Activated CD8-positive, alpha-beta memory T cell treated with anti-CD3 and anti-CD28 coated beads, Interleukin-2, amount 50 U/mL, for 48 hours (primary cell): ENCODE measurements at places on chromosomes 4 and X.

GRCh38 chr4:8195841-8196458, 3.1 kb upstream of the SH3TC1 start:
- DNase-seq, result no peak

DNA sequence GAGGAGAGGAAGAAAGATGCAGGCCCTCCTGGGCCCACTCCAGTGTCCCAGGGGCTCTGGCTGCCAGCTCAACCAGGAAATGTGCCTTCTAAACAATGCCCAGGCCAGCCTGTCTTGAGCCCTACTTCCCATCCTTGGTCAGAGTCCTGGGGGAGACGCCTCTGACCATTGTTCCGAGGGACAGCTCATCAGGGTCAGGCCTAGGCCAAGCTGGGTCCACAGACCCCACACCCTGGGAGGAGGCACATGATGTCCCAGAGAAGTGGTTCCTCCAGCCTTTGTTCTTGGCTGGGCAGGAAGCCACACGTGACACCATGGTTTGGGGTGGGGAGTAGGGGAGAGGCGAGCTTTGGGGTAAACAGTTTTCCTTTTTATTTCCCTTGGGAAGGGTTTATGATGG, 102.5 kb downstream of the EFNB1 start:
- DNase-seq, result no peak

GRCh38 chr4:71545168-71545567, 206.3 kb downstream of the SLC4A4 start:
- DNase-seq, result no peak

DNA sequence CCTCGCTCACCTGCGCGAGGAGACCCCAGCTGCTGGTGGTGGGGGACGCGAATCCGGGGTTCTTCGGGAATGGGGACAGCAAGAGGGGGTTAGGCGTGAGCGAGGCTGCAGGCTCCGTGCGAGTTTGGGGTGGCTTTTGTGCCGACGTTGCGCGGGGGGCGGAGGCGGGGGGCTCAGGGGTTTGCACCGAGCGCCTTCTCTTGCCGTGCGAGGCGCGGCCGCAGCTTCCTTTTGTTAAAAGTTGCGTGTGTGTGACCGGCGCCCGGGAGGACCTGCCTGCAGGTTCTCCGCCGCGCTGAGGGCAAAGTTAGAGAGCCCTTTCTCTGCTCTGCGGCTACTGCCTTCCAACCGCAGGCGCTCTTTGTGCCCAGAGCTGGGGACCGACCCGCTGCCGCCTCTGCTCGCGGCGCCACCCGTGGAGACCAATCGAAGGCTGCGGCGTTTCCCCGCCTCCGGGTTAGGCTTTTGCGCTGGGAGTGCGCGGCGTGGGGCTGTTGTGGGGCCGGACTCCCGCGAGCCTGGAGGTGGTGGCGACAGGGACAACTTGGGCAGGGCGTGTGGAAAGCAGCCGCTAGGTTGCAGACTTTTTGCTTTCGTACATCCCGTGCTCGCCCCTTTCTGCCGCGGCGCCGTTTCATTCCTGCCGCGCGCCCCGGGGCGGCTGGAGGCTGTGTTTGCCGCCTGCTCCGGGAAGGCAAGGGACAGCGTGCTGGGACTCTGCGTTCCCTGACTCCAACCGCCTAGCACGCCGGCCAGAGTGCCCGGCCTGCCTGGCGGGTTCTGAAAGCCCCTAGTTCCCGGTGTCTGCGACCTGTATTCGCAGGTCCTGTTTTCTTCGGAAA, 716 bp downstream of the KIT start:
- DNase-seq, result peak; percentile 68

- no peak for DNase-seq
Observed at GRCh38 chr4:13821522-13821921, 194.0 kb upstream of the BOD1L1 start.

DNA sequence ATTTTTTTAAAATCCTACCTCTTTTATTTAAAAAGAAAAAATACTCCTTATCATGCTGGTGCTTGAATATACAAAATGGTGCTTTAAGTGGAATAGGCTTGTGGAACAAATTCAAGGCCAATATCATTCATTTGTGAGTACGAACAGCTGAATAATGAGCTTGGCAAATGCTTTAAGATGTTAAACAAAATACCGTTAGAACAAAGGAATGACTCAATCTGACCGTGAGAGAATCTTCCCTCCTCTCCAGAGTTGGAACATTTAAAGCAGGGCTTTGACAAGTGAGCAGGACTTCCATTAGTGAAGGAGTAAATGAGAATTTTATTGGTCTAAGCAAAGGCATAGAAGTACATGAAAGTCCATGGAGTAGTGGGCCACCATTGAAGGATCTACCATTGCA, 74.5 kb downstream of the DCLK2 start:
- no peak for DNase-seq

DNA sequence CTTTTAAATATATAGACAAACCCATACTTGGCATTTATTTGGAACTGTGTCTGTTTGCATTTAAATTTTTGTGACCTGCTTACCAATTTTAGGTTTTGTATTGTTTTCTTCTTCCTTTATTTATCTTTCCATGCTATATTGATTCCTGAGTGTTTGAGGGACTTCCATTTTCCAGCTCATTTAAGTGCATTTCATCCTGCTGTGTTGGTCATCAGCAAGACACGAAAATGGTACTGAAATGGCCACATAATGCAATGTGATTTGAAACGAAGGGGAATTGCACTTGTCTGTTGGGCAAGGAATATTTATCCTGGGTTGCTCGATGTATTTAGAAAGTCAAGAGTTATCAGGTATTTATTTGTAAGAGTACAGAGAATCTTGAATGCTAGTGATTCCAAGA, 524.3 kb upstream of the MAGEB2 start:
- DNase-seq, result no peak

GRCh38 chrX:39996536-39996935, 101.2 kb downstream of the BCOR start:
- no peak for DNase-seq

GRCh38 chr4:12644261-12644660, 839.9 kb downstream of the RAB28 start:
- no peak for DNase-seq

GRCh38 chr4:165006456-165006855, 25.3 kb upstream of the TRIM60 start:
- no peak for DNase-seq

GRCh38 chr4:6017030-6017429, 1.2 kb downstream of the C4orf50 start:
- DNase-seq, result no peak

- no peak for DNase-seq
Observed at GRCh38 chr4:8308144-8308543, 38.6 kb downstream of the HTRA3 start.

- no peak for DNase-seq
Observed at GRCh38 chrX:17758382-17758781, 21.1 kb downstream of the SCML1 start.

DNA sequence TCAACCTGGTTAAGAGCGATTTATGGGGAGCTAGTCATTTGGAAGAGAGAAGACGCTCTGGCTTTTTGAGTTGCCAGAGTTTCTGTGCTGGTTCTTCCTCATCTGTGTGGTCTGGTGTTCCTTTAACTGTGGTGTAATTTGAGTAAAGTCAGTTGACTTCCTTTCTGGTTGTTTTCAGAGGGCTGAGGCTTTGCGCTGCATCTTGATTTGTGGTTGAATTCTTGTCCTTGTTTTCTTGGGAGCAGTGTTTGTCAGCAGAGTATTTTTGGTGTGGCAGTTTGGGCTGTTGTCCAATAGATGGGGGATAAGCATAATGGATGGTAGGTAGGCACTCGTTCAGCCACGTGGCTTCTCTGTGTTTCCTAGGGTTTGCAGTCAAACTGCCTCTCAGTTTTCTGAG, 2143.2 kb upstream of the TENM3 start:
- DNase-seq, result no peak

GRCh38 chr4:23279377-23279986, 586.7 kb downstream of the GBA3 start:
- DNase-seq, result no peak

DNA sequence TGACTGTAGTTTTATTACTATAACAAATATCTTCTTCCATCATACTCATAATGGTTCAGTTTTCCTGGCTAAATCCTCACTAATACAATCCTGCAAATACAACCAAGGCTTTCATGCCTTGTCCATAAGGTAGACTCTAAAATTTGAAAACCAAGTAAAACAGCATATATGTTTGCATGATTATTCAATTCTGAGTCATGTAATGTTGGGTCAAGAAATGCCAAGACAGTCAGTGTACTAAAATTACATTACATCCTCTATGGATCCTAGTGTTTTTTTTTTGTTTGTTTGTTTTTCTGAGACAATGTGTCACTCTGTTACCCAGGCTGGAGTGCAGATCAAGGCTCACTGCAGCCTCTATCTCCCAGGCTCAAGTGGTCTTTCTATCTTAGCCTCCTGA, 38.6 kb upstream of the TEX13D start:
- DNase-seq, result no peak

- DNase-seq, result no peak
Observed at GRCh38 chr4:877502-877901, 51.6 kb upstream of the CPLX1 start.

GRCh38 chrX:137969191-137969590, 403.3 kb downstream of the ZIC3 start:
- DNase-seq, result no peak

- no peak for DNase-seq
Observed at GRCh38 chr4:154534296-154534695, 15.9 kb downstream of the PLRG1 start.

GRCh38 chrX:112571388-112571787, 108.3 kb downstream of the LHFPL1 start:
- no peak for DNase-seq

GRCh38 chr4:106671716-106672115, 303.1 kb upstream of the GIMD1 start:
- DNase-seq, result no peak

GRCh38 chrX:17007134-17007768, 60.8 kb downstream of the REPS2 start:
- DNase-seq, result no peak

DNA sequence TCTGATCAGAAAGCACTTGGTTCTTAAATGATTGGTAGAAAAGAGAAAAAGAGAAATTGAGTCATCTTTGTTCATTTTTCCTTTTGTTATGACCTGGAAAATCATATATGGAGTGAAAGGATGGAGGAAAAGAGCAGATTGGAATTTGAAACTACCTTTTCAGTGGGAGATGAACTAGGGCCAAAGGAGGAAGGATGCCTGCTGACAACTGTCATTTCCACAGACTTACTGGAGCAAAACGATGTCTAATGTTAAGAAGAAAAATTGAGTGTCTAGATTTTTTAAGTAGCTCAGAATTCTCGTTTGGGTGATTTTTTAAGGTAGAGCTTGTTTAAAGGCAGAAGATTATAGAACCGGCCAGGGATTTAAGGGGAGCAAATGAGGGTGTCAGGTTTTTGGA, 144.6 kb upstream of the KCNIP4 start:
- DNase-seq, result no peak

- peak; percentile 97 for DNase-seq
Observed at GRCh38 chr4:1746265-1746691, 25.0 kb downstream of the TACC3 start.

- DNase-seq, result no peak
Observed at GRCh38 chrX:10582945-10583344, 37.4 kb downstream of the MID1 start.
